ENCODE measurements at places on chromosomes 13 and 19.

GRCh38 chr13:60707878-60708277 lies 310.9 kb downstream of the TDRD3 start:
- DNase-seq, result no peak

DNA sequence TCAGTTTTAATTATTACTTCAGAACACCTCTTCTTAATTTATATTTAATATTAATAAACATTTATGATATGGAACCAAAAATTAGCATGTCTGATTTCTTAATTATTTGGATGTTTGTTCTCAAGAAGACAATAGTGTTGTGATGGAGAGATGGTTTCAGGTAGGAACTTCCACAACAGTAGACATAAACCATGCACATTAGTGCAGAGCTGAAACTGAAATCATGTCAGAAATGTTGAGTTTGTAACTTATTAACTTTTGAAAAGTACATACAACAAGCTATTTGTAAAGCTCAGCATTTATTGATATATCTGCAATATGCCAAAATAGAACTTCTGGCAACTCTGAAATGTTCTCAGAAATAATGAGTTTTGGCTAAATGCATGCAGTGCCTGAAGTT lies 11.8 kb upstream of the EDNRB start:
- no peak for DNase-seq

- no peak for DNase-seq
These were observed 994 bp downstream of the CCDC194 start for GRCh38 chr19:17393002-17393401.

DNA sequence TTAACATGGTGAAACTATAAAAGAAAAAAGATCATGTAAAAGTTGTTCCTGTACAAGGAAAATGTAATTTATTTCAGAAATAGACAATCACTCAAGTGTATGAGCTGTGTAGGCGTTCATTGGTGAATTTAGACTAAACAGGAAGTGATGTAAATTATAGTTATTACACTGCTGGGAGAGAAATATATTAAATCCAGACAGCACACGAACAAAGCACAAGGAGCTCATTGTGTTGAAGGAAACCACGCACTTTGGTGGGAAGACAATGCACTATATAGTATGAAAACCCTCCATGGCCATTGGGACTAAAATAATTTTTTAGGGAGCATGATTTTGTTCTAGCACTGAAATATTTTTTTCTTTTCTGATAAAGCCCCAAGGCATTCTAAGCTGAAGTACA lies 450.5 kb downstream of the KLF12 start:
- DNase-seq, result no peak

- DNase-seq, result no peak
These were observed 87.1 kb upstream of the FNDC3A start for GRCh38 chr13:48888613-48889012.

GRCh38 chr19:48806518-48806817 lies 4.4 kb downstream of the BCAT2 start:
- no peak for DNase-seq

GRCh38 chr13:49927755-49928154 lies 8.4 kb downstream of the SPRYD7 start:
- DNase-seq, result no peak

- no peak for DNase-seq
These were observed 10.9 kb upstream of the CERS1 start for GRCh38 chr19:18906605-18907519.

DNA sequence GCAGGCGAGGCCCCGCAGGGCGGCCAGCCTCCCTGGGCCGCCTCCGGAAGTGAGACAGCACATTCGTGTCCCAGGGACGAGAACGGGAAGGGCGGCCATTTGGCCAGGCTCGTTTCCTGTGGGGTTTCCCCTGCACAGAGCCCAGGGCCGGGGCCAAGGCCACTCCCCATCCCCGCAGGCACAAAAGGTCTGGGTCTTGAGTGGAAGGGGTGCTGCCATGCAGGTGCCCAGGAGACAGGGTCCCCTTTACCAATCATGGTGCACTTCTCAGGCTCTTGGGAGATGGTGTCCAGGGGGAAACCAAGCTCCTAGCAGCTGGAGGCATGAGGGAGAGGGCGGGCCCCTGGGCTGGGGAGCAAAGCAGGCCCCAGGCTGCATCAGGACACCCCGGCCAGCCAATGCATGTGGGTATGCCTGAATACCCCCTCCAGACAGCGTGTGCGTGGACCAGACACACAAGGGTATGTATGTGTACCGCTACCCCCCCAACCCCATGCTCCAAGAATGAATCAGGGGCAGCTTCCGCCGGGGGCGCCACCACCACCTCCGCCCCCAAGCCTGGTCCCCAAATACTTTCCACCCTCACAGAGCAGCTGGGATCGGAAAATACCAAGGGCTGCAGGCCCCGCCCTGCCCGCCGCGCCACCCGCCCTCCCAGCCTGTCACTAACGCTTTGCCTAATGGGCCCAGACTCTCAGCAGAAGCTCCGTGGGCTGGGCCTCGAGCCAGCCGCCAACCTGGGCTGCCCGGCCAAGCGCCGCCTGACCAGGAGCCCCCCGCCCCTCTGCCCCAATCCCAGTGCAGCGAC lies 37.6 kb upstream of the NANOS3 start:
- peak; percentile 98 for DNase-seq

- DNase-seq, result no peak
These were observed 7.7 kb downstream of the TYK2 start for GRCh38 chr19:10372690-10373089.

GRCh38 chr19:41624937-41625336 lies 1.9 kb downstream of the CEACAM4 start:
- DNase-seq, result no peak

DNA sequence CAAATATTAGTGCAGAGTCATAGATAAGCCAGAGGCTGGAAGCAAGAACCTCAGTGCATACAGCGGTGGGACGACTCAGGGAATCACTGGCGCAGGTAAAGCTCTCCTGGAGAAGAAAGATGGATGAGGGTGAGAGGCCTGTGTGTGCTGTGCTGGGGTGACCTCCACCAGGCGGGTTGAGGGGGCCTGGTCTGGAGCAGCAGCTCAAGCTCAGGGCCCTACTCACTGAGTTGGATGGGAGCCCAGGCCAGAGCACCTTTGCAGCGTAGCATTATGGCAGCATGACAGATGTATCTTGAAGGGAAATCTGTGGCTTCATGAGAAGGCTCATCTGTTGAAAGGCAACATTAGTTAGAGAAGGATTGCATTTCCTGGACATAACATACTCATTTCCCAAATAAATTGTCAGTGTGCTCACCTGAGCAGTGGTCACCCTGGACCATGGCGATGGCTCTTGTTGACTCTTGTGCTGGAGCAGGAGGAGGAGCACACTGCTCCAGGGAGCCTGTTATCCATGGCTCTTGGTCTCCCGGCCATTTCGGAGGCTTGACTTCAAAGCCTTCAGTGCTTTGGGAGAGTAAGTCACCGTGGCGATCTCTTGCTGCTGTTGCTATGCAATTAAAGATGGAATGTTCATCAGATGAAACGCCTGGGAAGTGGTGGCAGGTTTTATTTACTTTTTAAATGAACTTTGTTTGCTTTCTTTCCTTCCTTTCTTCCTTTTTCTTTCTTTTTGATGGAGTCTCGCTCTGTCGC lies 25.0 kb downstream of the HNRNPM start:
- no peak for DNase-seq

- DNase-seq, result no peak
These were observed 2.7 kb downstream of the EGLN2 start for GRCh38 chr19:40801426-40802299.

GRCh38 chr19:18850471-18851375 lies 19.0 kb downstream of the UPF1 start:
- peak; percentile 84 for DNase-seq

- peak; percentile 37 for DNase-seq
These were observed 5.4 kb upstream of the NTN5 start for GRCh38 chr19:48678201-48678600.

GRCh38 chr13:52884429-52885010 lies 36.1 kb upstream of the PCDH8 start:
- DNase-seq, result no peak

DNA sequence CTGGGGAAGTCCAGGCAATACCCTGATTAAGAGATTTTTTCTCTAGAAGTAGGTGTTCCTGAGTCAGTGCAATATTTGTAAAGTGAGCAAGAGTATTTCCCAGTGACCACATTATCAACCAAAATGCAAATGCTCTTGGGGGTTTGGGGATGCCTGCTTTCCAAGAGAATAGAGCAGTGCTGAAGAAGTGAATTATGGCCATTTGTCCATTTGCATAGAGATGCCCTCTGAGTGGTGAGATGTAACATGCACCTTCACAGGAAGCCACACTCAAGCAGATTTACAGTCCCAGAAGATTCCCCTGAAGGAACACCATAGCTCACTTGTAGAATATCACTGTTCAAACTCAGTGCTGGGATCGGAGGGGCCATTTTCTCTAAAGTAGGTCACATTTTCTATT lies 71.8 kb downstream of the TNFSF11 start:
- DNase-seq, result no peak

DNA sequence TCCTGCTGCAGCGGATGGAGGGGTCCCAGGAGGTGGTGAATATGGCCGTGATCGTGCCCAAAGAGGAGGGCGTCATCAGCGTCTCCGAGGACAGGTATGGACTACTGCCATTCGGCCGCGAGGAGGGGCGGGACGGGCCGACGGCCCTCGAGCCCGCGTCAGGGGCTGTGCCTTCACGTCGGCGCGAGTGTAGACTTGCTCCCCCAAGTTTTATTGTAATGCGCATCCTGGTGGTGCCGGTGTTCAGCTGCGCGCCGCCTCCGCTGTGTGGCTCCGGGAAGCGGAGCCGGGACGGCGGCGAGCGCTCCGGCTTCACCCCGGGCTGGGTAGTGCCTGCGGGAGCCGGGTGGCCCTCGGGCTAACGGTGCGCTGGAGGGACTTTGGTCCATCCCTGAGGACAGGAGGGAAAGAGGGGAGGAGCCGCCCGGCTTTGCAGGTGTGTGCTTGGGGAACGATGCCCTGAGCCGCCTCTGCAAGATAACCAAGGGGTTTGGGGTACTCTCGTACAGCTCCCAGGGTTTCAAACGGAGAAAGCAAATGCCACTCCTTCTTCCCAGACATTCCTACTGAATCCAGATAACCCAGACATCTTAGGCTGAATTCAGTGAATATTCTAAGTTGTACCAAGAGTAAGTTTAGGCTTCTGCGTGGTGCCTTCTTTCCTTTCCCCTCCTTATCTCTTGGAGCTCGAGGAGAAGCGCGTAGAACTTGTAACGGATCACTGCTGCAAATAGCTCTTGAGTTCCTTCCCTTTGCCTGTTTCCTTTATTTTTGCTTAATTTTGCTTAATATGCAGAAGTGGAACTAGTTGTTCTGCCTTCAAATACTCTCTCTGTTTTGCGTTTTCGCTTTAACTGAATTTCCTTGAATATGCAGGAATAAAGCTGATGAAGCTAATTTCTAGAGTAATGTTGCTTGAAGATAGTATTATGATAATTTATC lies 740 bp downstream of the WDFY2 start:
- no peak for DNase-seq

- DNase-seq, result no peak
These were observed 15.8 kb downstream of the CHAMP1 start for GRCh38 chr13:114330086-114330485.

DNA sequence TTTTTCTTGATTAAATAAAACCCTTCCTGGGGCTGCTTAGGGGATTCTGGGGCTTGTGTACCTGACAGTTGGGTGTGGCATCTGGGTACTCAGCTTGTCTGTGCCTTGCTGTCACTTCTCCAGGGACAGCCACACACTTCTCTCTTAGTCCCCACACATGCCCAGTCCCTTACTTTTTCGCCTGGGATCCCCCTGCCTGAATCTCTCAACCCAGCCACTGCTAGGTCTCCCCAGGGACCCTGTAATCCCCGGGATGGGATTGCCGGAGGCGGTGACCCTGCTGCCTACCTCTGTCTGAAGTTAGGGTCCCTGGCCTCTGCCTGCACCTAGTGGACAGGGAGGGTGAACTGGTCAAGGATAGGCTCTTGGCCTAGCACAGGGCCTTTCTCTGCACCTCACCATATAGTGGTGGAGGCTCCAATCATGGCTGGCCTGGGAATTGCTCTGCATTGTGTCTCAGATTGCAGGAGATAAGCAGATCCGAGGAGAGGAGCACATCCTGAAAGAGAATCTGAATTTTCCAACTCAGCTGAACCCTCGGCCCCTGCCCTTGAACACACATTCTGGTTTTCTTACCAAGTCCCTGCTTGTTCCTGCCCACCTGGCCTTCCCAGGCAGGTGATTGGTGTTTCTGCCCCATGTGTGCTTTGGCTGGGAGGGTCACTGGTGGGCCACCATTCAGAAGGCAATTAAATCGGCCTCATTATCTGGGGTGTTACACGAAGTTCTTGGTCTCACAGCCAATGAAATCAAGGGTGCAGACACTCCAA lies 8.7 kb upstream of the ZNF492 start:
- DNase-seq, result peak; percentile 47

DNA sequence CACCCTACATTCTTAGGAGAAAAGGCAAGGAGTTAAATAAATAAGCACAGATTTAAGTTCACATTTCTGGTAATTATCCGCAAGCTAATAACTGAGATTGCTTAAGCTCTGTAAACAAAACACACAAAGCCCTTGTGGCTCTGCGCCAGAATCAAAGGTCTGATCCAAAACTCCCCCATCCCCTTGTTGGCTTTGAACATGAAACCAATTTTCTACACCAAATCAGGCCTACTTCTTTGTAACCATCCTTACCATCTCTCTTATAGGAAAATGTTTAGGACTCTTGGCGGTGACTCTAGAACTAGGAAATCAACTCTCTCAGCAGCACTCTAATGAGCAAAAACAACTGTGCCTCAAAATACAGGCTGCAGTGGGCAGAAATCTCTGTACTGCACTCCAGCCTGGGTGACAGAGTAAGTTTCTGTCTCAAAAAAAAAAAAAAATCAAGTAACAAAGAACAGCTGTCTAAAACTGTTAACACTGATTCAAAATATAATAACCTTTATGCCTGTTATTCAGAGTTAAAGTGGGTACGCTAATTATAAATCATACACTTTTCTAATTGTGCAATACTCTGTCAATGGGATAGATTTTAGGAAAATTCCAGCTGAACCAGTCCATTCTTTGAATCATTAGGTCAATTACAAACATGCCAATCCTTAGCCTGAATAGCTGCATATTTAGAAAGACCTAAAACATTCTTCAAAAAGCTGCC lies 25.8 kb downstream of the ABCC4 start:
- DNase-seq, result no peak

DNA sequence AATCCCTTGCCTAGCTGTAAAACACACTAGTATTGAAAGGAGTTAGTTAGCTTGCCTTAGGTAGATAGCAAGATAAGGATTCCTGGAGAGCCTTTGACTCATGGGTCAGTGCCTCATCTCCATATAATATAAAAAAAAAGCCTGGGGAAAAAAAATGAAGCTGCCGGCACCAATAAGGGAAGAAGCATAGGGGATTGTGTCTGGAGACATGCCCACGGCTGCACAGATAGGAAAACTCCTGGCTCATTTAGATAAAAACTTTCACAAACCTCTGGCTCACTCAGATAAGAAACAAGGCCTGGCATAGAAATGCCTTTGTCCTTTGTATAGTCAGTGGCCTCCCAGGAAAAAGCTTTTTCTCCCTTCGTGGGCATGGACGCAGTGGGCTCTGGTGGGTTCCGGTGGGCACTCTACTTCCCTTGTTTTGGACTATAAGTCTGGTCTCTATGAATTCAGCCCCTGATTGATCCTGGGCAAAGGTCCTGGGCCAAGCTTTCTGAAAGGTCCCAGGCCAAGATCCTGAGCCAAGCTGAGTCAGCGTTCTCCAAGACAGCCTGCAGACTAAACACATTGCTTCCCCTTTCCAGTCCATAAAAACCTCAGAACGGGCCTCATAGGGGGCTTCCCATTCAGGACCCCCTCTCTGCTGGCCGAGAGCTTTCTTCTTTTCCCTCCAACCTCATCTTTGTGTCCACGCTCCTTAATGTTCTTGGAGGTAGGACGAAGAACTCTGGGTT lies 4.9 kb upstream of the OR7A17 start:
- no peak for DNase-seq

- DNase-seq, result no peak
These were observed 7.3 kb downstream of the APC2 start for GRCh38 chr19:1457031-1457739.

All from spleen (tissue), 13 donors.